ENCODE measurements at places on chromosomes 2 and 18.

GRCh38 chr2:204175552-204176271 lies 239.1 kb downstream of the ICOS start:
- no peak for DNase-seq

DNA sequence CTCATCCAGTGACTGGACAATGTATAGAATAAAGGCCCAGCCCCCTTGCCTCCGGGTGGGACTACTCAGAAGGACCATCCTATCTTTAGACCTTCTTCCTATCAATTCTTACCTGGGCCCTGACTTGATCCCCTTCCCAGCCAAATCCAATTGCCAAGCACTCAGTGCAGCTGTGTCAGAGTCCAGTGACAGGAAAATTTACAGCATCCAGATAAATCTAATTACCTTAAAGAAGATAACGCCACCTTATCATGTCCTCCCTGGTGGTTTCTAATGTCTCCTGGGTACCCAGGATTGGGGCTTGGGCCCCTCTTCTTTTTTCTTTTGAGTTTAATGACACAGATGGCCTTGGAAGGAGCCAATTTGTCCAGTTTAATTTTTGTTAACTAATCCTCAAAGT lies 19.3 kb downstream of the LHCGR start:
- DNase-seq = no peak

DNA sequence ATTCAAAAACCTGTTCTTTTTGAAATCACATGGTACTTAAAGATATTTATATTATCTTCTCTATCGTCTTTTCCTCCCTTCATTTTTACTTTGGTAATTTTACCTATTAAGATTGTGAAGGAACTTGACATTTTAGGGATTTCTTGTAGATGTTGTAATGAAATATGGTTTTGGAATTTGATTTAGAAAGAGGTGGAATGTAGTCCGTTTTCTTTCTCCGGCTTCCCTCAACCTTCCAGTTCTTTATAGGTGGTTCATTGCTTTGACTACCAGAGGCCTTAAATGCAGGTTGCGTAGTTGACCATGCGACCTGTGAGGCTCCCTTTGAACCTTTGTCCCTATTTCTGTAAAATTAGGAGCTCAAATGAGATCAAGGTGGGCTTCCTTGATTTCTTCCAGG lies 24.5 kb downstream of the ITGA6 start:
- no peak for DNase-seq

DNA sequence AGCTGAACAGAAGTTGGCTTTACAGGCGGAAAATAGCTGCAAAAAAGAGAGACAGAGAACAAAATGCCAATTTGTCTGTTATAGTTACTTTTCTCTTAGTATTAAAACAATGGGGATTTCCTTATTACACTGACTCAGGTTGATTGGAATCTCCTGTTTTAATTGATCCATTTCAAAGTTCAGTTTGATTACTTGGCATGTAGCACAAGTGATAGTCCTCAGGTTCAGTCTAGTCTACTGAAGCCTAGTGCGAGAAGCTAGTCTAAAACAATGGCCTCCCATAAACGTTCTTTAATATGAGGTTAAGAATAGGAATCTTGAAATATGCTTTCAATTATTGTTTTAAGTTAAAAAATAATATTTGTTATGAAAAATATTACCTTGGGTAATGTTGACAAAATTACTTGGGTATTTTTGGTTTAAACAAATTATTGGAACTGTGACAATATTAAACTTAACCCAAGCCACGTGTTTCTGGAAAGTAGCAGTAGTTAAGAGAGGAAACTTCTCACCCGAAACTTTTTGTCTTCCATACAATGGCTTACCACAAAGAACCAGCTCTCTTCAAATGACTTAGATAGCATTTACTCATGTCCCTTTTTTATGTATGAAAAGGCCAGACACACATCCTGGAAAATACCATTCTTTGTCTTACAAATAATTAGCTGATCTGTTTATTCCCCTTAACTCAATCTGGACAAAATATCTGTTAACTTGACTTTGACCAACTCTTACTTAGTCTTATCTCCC lies 1326.2 kb upstream of the TMEFF2 start:
- no peak for DNase-seq

- no peak for DNase-seq
These were observed 55.0 kb upstream of the MCFD2 start for GRCh38 chr2:46970334-46971288.
